ENCODE measurements at places on chromosomes 7 and 10. TPM values are rescaled to one million over a fixed set of nuclear protein-coding genes. Genes with fewer than 3 reads are reported as not detected.

DNA sequence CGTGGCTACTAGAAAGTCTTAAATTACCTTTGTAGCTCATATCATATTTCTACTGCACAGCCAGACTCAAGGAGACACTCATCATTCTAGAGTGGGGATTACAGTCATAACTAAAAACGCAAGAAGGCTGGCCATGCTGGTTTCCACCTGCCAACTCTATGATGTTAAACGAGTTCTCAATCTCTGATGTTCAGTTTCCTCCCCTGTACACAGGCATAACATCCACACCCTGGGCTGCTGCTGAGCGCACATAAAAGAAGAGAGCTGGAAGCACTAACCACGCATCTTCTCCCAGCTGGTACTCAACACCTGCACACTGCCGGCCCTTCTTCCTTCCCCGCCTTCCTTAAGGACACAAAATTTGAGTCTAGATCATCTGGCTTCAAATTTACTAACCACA lies 60.5 kb downstream of the SORBS1 start:
- peaks cover 4% of the 10 kb centered on the region for H3K27me3 ChIP-seq
- no peak overlapping the region for H3K4me3 ChIP-seq
- peaks cover 3% of the 10 kb centered on the region for H3K4me1 ChIP-seq
- no peaks in the 10 kb centered on the region for H3K36me3 ChIP-seq

The SLC13A4 gene
- not detected for total RNA-seq

DNA sequence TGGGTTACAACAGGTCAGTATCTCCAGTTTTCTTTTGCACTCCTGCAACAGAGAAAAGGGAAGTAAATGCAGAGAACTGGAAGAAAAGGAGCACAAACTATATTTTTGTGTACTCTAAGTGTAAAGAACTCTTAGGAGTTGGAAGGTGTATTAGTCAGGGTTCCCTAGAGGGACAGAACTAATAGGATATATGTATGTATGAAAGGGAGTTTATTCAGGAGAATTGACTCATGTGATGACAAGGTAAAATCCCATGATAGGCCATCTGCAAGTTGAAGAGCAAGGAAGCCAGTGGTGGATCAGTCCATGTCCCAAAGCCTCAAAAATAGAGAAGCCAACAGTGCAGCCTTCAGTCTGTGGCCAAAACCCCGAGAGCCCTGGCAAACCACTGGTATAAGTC lies 22.6 kb upstream of the RAB18 start:
- no peaks in the 10 kb centered on the region for H3K4me1 ChIP-seq
- DNase-seq, result no peak
- H3K27me3 ChIP-seq, result peaks cover 5% of the 10 kb centered on the region
- H3K27ac ChIP-seq, result no peak overlapping the region
- no peak overlapping the region for H3K4me3 ChIP-seq

- no peaks in the 10 kb centered on the region for H3K4me1 ChIP-seq
- no peaks in the 10 kb centered on the region for H3K27me3 ChIP-seq
- DNase-seq, result no peak
- no peak overlapping the region for H3K27ac ChIP-seq
These were observed 8.5 kb downstream of the CLIP2 start for GRCh38 chr7:74297516-74298233.

The SLC18A3 gene
- not detected for total RNA-seq

- H3K4me3 ChIP-seq, result no peak overlapping the region
- H3K27me3 ChIP-seq, result no peaks in the 10 kb centered on the region
- no peaks in the 10 kb centered on the region for H3K4me1 ChIP-seq
- no peak overlapping the region for H3K27ac ChIP-seq
- no peaks in the 10 kb centered on the region for H3K36me3 ChIP-seq
These were observed 90.5 kb downstream of the VSTM2A start for GRCh38 chr7:54632696-54633095.

The GDF2 gene
- not detected for total RNA-seq

The SUN3 gene
- not detected for total RNA-seq

The COL1A2 gene
- total RNA-seq, result 0.35 TPM

- no peaks in the 10 kb centered on the region for H3K27me3 ChIP-seq
- H3K4me3 ChIP-seq, result no peak overlapping the region
- DNase-seq, result no peak
- no peak overlapping the region for H3K27ac ChIP-seq
- H3K4me1 ChIP-seq, result no peaks in the 10 kb centered on the region
These were observed 159.4 kb downstream of the OAT start for GRCh38 chr10:124259139-124259825.

The RARRES2 gene
- total RNA-seq, result not detected

DNA sequence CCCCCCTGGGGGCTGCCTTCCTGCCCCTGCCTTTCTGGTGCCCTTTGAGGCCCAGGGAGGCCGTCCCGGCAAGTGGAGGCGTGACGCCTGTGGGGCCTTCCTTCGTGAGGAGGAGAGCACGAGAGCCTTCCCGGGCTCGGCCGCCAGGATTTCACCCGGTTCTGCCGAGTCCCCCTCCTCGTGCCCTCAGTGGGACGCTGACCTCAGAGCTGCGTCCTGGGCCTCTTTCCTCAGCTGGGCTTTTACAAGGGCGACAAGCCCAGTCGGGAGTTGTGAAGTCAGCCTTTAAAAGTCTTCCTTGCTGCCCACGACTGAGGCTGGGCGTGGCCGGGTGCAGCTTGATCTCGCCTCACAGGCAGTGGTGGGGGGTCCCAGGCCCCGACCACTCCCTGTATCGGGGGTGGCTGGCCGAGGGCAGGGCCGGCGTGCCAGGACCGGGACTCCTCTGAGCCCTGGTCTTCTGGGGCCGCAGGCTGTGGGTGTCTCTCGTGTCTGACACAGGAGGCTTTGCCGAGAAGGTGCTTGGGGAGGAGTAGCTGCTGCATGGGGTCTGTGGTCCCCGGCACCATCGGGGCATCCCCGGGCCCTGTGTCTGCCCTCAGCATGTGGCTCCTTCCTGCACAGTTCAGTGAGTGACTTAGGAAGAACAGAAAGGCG lies 41.8 kb downstream of the FAM20C start:
- no peak overlapping the region for H3K4me3 ChIP-seq
- H3K36me3 ChIP-seq, result no peaks in the 10 kb centered on the region
- no peak overlapping the region for H3K27ac ChIP-seq
- H3K4me1 ChIP-seq, result no peaks in the 10 kb centered on the region
- no peaks in the 10 kb centered on the region for H3K27me3 ChIP-seq
- no peak for DNase-seq

- H3K27me3 ChIP-seq, result no peaks in the 10 kb centered on the region
- DNase-seq, result no peak
- H3K4me1 ChIP-seq, result peaks cover 43% of the 10 kb centered on the region
- no peak overlapping the region for H3K27ac ChIP-seq
- H3K4me3 ChIP-seq, result no peak overlapping the region
These were observed 76.7 kb downstream of the ZEB1 start for GRCh38 chr10:31395695-31396094.

DNA sequence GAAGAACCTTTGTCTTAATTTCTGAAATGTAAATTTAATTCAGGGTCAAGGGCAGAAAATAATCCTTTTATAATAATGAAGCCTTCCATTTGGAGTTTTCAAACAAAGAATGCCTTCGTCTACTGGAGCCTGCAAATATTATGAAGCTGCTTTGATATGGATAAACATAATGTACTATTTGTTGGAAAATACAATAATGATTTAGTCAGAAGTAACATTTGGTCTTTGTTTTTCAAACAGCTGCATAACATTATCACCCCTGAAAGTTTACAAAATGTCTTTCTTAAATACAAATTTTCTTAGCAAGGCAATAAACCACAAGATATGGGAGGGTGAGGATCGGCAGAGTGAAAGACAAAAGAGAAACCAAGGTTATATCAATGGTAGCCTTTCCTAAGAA lies 41.5 kb downstream of the TMEM26 start:
- H3K4me3 ChIP-seq, result no peak overlapping the region
- no peaks in the 10 kb centered on the region for H3K4me1 ChIP-seq
- DNase-seq, result no peak
- no peaks in the 10 kb centered on the region for H3K36me3 ChIP-seq
- no peaks in the 10 kb centered on the region for H3K27me3 ChIP-seq

- no peak overlapping the region for H3K4me3 ChIP-seq
- no peaks in the 10 kb centered on the region for H3K36me3 ChIP-seq
- H3K27ac ChIP-seq, result no peak overlapping the region
These were observed 23.2 kb downstream of the ABCB4 start for GRCh38 chr7:87452279-87452678.

DNA sequence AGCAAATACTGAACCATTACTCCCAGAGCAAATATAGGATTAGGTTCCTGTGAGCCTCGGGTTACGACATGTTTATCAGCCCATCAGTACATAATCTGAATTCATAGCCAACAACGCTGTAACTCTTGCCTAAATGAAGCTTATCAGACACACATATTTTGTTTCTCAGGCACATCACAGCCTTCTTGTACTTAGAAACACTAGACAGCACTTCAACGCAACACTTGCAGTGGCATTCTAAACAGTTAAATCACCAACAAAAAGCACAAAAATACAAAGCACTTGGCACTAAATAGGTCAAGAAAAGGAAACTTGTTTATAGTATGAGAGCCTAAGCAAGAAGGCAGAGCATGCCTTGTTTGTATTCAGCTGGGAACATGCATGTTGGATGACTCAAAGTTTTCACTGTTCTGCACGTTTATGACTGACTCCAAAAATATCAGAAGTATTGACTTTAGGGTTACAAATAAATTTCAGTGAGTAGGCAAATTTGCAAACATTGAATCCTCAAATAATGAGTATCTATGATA lies 75.0 kb downstream of the VPS50 start:
- H3K4me3 ChIP-seq, result no peak overlapping the region
- H3K36me3 ChIP-seq, result peaks cover 3% of the 10 kb centered on the region
- no peak overlapping the region for H3K27ac ChIP-seq

GRCh38 chr10:15558136-15558535 lies 161.6 kb downstream of the ITGA8 start:
- no peaks in the 10 kb centered on the region for H3K36me3 ChIP-seq
- H3K27ac ChIP-seq, result no peak overlapping the region

DNA sequence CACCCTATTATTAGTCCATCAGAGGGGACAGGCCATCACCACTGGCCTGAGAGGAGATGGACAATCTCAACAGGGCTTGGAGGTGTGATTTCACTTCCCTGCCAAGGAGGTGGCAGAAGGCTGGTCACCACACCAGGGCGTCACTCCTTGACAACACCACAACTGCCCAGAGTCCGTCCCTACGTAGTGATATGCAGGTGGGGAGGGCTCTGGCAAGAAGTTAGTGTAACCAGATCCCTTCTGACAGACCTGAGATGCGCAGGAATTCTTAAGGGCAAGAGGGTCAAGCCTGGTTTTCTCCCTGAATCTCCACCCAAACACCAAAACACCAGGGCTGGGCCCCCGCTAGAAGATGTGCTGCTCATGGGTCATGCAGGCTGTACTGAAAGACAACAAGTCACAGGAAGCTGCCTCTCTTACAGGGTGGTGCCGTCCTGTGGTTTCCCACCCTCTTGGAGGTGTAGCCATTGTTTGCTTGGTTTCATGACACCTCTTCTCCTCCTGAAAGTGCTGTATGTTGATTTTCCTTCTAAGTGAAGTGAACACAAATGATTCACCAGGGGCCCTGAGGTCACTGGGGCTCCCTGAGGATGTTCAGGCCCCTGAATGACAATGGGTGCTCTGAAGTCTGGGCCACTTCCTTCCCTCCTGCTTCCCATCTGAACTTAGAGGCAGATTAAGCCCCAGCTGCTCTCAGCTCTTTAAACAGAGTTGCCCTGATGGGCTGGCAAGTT lies 27.1 kb downstream of the ATXN7L1 start:
- H3K4me1 ChIP-seq, result peaks cover 44% of the 10 kb centered on the region
- H3K27me3 ChIP-seq, result no peaks in the 10 kb centered on the region
- peaks cover 5% of the 10 kb centered on the region for H3K36me3 ChIP-seq
- peak overlapping the region; percentile 80 for H3K27ac ChIP-seq
- DNase-seq, result peak; percentile 73
- no peak overlapping the region for H3K4me3 ChIP-seq

GRCh38 chr7:158374146-158374545 lies 213.5 kb downstream of the PTPRN2 start:
- peaks cover 9% of the 10 kb centered on the region for H3K4me1 ChIP-seq
- H3K4me3 ChIP-seq, result no peak overlapping the region
- no peak for DNase-seq
- no peaks in the 10 kb centered on the region for H3K36me3 ChIP-seq

The SYT15 gene
- total RNA-seq, result 0.50 TPM

- H3K27me3 ChIP-seq, result peaks cover 12% of the 10 kb centered on the region
- H3K36me3 ChIP-seq, result no peaks in the 10 kb centered on the region
- no peak overlapping the region for H3K4me3 ChIP-seq
These were observed 31.8 kb upstream of the BMPER start for GRCh38 chr7:33873518-33873917.

DNA sequence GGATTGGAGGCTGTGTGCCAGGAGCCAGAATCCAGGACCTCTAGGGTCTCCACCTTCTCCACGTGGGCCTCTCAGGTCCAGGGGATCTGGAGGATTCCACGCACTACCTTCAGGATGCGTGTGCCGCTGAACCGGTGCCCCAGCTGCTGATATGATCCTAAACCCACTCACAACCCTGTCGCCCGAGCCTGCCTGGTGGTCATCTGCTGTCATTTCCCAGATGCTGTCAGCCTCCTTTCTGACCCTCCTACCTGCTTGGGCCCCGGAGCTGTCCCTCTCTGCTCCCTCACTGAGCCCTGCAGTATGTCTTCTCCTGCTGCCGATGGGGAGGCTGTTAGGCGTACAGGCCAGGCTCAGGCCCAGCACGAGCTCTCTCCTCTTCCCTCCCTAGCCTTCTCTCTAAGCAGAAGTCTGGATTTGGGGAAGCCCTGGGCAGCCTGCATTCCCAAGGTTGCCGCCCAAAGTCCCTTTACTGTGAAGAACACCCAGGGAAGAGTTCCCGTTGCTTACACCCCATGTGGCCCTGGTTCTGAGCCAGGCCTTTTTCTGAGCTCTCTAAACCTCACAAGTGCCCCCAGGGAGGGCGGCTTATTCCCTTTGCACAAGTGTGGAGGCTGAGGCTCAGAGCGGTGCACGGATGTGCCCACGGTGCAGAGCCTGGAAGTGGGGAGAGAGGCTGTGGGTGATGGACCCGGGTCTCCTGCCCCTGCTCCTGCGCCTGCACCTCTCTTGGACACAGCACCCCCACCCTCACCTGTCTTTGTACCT lies 30.8 kb upstream of the ZNF488 start:
- H3K36me3 ChIP-seq, result no peaks in the 10 kb centered on the region
- no peaks in the 10 kb centered on the region for H3K4me1 ChIP-seq
- H3K27me3 ChIP-seq, result no peaks in the 10 kb centered on the region
- H3K4me3 ChIP-seq, result no peak overlapping the region
- H3K27ac ChIP-seq, result no peak overlapping the region
- DNase-seq, result no peak

All from activated naive CD8-positive, alpha-beta T cell treated with anti-CD3 and anti-CD28 coated beads for 36 hours (primary cell).